ENCODE measurements at places on chromosomes 12 and 14. TPM values are rescaled to one million over a fixed set of nuclear protein-coding genes. Genes with fewer than 3 reads are reported as not detected.

The ENDOU gene
- not detected for total RNA-seq

The SLC4A8 gene
- total RNA-seq: 1.3 TPM

The KRT2 gene
- not detected for total RNA-seq

The BICD1 gene
- 40.6 TPM for total RNA-seq

The CFAP54 gene
- total RNA-seq: 14.2 TPM

DNA sequence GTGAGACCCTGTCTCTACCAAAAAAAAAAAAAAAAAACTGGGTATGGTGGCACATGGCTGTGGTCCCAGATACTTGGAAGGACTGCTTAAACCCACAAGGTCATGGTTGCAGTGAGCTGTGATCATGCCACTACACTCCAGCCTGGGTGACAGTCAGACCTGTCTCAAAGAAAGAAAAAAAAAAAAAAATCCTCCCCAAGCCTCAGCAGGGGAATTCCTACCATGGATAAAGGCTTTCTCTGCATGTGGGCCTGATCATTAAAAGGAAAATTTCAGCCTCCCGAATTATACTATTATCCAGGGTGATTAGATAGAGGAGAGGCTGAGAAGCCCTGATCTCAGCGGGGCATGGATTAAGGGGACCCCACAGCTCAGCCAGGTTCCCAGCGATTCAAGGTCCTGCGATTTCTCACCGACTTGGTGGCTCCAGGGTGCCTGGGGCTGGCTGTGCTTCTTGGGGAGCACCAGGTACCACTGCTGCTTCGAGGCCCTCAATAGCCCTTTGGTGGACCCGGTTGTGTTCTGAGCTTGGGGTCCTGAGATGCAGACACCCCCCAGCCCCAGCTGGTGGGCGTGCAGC, 5.6 kb downstream of the SH2B3 start:
- DNase-seq: no peak

DNA sequence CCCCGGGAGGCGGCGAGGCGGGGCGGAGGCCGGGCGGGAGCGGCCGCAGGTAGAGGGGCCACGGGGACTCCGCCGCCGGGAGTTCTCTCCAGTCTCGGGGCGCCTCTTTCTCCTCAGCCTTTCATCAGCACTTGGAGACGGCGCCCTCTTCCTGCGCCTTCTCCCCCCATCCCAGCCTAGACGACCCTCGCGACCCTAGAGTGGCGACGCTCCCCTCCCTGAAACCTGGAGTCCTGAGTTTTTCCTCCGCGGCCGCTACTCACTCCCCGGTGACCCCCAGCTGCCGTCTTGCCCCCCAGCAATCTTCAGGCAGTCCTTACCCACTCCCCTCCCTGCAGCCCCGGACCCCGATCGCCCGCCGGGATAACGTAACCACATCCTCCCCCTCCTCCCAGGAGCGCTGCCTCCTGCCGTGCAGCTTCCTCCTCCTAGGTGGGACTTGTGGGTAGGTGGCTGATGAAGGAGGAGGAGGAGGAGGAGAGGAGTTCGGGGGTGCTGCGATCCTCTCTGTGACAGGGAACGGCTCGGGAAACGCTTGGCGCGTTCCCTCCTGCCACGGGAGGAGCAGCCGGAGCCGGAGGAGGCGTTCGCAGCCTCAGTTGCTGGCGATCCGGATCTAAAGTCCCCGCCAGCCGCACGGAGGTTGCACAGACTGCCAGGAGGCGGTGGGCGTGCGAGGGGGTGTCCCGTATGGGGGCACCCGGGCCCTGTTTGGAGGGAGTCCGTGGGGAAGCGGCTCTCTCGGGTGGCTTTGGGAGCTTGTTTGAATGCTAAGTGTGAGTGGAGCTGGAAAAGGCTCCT, 891 bp downstream of the PLEKHA5 start:
- DNase-seq: peak; percentile 34

- DNase-seq: no peak
These were observed 83.2 kb upstream of the TBX3 start for GRCh38 chr12:114767084-114767760.

DNA sequence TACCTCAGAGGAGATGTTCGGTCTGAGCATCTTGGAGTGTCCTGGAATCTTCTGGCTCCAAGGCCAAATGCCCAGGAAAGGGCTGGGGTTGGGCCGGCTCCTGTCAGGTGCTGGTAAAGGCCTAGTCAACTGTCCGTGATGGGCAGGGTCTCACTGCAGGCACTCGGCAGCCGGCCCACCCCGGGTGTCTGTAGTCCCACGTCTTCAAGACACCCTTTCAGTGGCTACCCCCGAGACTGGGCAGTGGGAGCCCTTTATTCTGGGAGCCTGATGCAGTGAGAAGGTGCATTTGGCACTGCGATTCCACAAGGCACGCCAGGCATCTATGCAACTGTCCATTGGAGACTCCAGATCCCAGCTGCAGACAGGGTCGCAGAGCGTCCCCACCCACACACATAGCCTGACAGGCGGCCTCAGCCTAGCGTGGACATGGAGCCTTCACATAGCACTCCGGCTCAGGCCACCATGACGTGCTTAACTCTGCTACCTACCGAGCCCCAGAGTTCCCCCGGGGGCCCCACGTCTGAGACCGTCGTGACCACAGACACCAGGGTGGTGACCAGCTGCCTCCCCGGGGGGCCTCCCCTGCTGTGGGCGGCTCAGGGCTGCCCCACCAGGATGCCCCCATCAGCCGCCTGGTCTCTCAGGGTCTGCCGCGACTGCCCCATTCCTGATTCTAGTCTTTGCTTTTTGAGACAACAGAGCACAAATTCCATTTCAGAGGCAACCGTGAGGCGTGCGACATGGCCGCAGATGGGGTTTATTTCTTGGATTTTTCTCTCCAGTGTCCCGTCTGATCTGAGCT, 331.8 kb upstream of the SFSWAP start:
- no peak for DNase-seq

DNA sequence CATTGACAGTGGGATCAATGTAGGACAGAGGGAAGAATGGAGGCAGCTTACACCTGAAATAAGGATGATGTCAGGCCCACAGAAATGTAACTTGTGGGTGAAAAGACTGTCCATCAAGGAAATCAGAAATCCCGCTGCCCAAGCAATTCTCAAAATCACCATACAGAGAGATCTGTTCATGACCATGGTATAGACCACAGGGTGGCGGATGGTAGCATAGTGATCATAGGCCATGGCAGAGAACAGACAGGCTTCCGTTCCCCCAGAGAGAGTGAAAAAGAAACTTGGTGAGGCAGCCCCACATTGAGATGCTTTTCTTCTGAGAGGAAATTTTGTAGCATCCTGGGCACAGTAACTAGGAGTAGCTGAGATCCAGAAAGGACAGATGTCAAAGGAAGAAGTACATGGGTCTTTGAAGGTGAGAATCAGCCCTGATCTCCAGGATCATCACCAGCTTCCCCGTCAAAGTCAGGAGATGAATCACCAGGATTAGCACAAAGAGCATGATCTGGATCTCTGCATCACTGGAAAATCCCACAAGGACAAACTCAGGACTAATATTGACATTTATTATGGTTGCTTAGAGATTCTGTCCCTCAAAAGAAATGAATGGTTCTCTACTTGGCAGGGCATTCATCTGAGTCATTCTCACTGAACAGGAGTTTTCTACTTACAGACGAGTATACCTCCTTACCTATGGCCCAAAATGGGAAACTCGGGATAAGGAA, 5.5 kb upstream of the ZNF641 start:
- DNase-seq: no peak

DNA sequence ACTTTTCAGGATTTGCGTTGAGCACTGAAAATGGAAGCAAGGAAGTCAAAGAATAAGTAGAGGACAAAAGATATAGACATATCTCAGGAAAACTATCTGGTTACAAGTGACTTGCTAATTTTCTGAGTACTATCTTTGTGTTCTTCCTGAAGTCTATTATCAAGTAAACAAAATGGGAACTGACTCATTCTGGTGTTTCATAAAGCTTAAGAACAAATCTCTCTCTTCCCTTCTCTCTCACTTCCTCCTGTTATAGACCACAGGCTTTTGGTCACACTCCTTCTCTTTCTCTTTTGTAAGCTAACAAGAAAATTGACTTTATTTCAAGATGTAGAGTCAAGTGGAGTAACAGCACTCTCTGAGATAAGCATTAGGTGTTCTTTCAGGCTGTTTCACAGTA, 406.6 kb upstream of the SYT1 start:
- DNase-seq: no peak

GRCh38 chr12:84641940-84642545, 270.6 kb downstream of the SLC6A15 start:
- DNase-seq: no peak

DNA sequence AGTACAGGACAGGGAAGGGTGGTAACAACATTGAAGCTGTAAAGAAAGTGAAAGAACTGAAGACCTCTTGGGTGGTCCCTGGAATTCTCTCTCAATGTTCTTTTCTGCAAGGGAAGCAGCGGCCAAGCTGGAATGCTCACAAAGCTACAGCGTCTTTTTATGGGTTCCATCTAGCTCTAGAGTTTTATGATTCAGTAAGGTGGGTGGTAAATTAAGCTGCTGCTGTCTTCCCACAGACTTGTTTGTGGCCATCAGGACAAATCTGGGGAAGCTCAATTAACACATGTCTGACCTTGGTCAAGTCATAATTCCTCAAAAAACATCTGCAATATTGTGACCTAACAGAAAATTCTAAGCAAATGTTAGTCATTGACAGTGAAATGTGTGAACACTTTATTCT, 139.1 kb downstream of the MED13L start:
- no peak for DNase-seq

DNA sequence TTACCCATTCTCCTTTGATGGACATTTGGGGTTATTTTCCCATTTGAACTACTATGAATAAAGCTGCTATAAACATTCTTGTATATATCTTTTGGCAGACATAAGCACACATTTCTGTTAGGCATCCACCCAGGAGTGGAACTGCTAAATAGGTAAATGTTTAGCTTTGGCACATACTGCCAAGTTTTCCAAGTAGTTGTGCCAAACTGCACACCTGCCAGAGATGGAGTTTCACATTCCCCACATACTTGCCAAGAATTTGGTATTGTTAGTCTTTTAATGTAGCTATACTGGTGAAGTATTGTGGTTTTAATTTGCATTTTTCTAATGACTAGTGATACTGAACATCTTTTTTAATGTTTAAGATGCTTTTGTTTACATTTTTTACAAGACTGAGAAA, 201.0 kb downstream of the GXYLT1 start:
- no peak for DNase-seq

- no peak for DNase-seq
These were observed 178.8 kb upstream of the FRMD6 start for GRCh38 chr14:51472881-51473280.

DNA sequence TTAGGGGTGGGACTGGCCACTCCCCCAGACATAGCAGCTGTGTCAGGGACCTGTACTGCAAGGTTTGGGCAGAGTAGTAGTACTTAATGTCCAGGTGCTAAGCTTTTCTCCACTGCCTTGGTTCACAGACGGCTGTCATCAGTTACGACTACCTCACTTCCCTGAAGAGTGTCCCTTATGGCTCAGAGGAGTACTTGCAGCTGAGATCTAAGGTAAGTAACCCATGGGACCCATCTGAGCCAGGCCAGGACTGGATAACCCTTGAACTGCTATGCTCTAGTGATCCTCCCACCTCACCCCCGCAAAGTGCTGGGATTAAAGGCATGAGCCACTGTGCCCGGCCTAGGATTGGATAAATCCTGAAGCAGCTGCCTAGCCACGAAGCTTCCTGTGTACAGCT, 22.4 kb downstream of the ADCK1 start:
- DNase-seq: no peak

DNA sequence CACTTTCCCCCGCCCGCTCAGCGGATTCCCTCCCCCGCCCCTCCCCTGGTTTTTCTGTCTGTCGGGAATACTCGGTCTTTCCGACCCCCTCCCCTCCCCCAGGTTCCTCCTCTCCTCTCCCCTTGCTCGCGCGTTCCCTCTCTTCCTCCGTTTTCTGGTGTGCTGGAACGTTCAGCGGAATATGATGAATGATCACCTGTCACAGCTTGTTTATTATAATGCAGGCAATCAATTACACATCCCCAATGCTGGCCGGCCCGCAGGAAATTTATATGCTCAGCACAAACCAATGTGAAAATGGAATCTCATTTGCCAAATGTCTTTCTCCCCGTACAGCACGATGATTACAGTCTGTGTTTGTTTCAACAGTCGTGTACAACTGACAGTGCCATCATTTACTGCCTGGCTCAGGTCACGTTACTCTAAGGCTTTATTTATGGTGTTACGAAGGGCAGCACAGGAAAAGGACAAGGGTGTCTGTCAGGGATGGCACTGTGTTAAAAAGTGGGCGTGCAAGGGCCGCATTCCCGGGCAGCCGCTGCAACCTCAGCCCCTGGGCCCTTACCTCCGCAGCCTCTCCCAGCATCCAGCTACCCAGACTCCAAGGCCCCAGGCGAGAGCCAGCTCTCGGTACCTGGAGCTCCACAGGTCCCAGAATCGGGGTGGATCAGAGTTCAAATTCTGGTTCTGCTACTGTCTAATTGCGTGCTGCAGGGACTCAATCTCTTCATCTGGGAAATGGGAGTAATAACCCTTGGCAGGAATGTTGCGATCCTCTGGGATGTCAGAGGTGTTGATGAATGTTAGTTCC, 24.7 kb upstream of the MAP1LC3B2 start:
- peak; percentile 68 for DNase-seq

DNA sequence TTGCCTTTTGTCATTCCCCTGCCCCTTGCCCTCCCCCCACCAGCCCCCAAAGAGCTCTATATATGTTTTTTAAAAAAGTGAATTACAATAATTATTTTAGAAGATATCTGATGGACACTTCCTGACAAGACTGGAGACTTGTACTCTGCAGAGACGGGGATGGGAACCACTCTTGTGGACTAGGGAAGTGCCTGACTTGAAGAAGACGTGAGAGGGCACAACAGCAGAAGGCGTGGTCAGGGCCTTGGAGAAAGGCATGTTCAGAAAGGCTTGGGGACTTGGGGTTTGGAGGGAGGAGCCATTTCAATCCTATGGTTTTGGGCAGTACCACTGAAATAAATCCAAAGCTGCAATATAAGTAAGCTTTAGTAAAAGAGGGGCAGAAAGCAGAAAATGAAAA, 154.7 kb downstream of the APAF1 start:
- DNase-seq: no peak

- no peak for DNase-seq
These were observed 1008.4 kb downstream of the SLC6A15 start for GRCh38 chr12:83904175-83904574.

DNA sequence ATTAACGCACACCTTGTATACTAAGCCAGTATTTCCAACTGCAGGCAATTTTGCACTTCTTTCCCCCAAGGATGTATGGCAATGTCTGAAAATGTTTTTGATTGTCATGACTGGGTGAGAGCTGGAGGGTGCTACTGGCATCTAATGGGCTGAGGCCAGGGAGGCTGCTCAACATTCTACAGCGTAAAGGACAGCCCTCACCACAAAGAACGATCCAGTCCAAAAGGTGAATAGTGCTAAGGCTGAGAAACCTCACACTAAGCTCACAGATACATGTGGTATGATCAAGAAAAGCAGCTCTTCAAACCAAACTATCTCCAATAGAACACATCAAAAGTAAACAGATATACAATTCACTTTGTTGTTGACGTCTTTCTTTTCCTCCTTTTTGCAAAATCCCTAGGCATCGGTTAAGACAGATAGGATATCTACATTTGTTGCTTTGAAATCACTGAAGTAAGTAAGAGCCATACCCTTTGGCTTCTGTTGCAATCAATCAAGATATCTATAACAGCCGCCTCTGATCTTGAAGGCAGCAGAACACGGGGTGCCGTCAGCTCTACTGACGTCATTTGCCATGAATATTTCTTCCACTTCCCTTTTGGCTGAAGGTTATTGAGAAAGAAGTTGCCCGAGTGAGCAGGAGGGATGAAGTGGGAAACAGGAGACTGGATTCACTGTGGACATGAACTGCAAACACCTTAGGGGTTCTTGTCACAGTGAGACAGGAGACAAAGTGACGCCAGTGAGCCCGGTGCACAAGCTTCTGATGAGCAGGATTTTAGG, 218.3 kb downstream of the FOXN3 start:
- peak; percentile 54 for DNase-seq
